ENCODE measurements at places on chromosomes 5 and 9.
A peak's percentile ranks its signal among the peaks of the same experiment; 100 is the strongest.

DNA sequence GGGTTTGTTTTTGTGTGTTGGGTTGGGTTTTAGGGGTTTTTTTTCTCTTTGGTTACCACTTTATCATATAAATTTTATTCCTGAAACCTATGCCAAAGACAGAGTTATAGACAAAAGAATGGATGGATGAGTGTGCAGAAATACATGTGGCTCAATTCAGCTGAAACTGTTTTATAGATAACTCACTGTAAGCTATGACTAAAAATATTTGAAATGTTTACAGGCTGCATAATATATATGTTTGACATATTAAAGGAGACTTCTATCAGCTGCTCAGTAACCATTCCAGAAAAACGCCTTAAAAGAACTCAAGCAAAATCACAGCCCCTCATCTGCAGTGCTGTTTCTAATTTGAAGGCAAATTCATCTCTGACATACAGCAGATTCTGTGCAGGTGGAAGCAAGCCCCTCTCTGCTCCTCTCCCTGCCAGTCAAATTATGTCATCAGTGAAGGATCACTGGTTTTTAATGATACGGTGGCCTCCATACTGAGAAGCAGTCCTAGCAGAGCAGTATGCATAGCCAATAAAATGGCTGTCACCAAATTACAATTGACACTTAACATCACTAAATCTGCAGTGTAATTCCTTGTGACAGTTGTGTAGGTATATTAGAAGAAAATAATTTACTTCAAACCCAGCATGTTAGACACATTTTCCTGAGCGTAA, 301.6 kb downstream of the NR2F1-AS1 start:
- DNase-seq: no peak

DNA sequence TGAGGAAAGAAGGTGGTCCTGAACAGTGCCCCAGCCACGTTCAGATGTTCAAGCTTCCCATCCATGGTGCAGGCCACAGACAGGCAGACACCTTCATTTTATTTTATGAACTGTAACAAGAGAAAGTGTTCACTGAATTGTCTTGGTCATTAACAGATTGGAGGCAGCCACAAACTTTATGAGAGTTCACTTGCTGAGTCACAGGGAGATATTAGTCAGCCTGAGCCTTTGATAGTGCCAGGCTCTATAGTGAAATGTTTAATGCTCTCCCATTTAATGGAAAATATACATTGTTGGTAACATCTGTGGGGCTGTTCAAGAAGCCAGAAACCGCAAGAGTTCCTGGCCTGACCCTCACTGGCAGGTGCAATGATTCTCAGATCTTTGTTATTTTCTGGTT, 237.0 kb downstream of the TENT4A start:
- DNase-seq: no peak

DNA sequence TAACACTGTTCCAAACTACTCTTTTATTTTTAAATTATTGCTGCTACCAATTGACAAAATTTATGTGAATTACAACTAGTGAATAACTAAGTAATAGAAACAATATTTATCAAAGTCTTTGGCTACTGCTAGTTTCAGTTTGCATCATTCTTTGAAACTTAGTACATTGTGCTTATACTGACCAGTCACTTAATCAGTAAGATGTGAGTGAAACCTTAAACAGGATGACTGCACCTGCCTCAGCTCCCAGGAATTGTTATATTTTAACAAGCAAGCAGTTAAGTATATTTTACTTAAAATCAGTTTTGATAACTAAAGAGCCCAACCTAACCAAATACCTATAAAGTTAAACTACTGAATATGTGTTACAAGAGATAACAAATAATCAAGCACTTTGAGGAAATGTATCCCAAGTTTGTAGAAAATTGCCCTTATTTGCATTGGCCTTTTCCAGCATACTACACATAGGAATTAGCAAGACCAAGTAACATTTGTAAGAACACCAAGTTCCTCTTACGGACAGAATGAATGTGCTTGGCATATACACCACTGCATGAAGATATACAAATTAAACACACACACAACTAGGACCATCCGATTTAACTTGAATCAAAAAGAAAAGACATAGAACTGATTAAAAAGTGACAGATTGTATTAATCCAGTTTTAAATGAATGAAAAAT, 545.5 kb upstream of the DAB2 start:
- DNase-seq: no peak

- DNase-seq: no peak
Measured at GRCh38 chr9:7542126-7542525, 257.5 kb downstream of the DMAC1 start.

GRCh38 chr5:97986069-97986468, 787.4 kb upstream of the RGMB start:
- DNase-seq: peak; percentile 32

- DNase-seq: peak; percentile 31
Measured at GRCh38 chr5:76601470-76601869, 21.7 kb downstream of the F2RL2 start.

DNA sequence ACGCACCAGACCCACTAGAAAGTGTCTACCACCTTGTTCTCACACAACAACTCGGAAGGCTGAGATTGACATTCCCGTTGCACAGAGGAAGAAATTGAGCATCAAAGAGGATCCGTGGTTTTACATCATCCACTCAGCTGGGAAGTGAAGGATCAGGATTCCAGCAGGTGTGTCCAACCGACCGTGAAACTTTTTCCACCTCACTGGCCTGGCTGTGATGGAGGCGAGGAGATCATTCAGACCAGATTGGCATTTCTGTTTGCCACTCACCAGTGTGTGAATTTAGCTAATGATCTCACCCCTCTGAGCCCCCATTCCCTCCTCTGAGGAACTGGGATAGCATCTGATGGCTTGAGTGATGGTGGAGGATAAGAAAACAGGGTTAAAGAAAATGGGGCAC, 46.7 kb upstream of the CPLX2 start:
- no peak for DNase-seq

DNA sequence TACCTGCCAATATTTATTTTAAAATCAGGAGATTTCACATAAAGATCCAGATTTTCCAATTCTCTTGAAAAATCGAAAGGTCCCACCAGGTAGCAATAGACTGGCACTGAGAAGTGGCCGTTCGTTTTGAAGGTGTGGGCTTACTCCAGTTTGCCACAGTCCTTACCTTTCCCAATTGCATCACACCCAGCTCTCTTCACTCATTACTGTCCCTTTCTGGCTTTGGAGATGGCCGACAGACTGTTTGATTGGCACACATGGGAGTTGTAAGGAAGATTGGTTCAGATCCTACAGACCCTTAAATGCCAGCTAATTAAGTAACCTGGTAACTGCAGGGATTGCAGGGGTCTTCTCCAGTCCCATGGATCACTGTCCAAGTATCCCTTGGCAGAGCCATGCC, 68.7 kb upstream of the LARP1 start:
- DNase-seq: no peak

DNA sequence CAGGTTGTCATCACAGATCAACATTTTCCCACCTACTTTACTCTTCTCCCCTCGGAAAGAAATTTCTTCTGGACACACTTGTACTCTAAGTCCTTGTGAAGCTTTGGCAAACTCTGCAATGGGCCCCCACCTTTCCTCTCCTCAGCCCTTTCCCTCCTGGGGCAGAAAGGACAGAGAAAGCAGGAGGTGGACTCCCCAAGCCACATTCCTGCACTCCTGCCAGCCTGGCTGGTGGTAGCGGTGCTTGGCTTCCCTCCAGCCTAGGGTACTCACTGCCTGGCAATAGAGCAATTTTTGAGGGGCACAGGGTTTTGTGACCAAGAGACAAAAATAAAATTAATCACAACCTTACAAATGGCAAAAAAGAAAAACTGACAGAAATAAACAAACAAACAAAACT, 451.4 kb downstream of the ZSWIM6 start:
- DNase-seq: no peak

GRCh38 chr5:172380987-172381643, 73.2 kb downstream of the SH3PXD2B start:
- DNase-seq: no peak

DNA sequence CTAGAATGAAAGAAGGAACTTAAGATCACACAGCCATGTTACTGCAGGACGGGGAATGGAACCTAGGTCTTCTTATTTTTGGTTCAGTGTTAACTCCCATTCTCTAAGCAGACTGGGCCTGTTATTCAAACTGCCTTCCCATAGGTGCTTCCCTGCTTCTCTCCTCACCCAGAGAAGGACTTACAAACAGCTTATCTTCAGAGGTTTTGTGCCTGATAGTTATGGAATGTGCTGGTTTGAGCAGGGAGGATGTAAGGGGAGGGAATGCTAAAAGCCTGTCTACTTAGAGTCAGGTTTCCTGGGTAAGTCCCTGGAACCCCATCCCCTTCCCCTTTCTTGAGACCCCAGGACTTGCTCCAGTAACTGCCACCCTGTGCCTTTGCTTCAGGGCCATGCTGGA, 4.2 kb upstream of the PSMD5 start:
- no peak for DNase-seq

DNA sequence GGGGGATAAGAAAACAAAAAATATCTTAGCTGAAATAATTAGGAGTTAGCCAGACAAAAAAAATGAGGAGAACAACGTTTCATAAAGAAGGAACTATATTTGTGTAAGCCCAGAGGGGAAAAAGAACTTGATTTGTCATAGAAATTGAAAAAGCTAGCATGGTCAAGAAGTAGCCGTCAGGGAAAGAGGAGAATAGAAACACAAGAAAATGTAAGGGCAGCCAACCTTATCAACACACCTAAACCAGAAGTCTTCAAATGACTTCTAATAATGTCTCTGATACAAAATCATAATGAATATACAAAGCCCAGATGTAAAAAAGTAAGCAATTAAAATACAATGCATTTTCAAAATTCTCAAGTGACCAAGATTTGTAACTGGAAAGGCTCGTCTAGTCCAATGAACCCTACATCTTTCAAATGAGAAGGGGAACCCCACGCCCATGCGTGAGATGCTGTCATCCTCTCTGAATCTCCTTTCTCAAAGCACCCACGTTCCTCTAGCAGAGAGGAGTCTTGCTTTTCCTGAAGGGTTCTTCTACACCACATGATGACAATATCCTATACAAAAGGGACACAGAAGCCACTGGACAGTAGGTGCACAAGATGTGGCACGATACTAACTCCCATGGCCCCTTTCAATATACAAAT, 103.7 kb downstream of the ARL15 start:
- DNase-seq: no peak

- DNase-seq: no peak
Measured at GRCh38 chr9:130835441-130836298, 616 bp downstream of the ABL1 start.

GRCh38 chr9:96505316-96505991, 55.5 kb downstream of the HABP4 start:
- DNase-seq: no peak

DNA sequence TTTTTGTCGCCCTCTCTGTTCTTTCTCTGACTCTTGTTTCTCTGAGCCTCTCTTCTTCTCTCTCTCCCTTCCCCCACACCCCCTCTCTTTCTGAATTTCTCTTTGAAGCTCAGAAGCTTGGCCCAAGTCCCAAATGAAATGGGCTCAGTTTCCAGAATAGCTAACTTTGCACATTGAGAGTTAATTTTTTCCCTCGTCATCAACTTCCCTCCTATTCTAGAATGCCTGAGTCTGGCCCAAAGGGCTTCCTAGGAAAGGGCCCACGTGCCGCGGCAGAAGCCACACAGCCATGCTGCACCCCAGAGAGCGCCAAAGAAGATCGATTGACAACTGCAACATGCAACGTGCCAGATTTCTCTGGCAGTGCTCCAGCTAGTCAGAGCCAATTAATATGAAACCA, 588.8 kb upstream of the KLF4 start:
- DNase-seq: no peak

DNA sequence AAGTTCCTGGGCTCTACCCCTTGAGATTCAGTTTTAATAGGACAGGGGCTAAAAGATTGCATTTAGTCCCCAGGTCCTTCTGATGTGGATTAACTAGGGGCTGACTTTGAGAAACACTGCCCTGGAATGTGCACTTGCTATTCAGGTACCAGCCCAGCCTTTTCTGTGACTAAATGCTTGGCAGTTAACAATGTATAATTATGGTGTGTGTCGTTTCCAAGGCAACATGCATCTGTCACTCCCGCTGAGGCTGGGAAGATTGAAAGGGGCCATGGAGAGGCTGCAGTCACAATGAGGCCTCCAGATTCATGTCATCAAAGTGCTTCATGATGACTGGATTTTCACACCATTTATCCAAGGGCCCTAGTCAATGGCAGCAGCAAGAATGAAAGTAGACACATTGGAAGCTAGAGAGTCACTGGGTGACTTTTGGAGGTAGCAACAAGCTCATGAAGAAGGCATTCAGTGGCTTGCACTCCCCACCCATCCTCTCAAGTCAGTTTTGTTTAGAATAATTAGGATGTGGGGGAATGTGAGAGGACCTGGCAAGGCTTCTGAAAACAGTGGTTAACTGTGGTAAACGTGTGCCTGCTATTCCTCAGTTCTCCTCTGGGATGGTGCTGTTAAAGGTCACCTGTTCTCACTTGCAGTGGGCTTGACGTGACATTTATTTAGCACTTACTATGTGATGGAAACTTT, 28.3 kb downstream of the RAI14 start:
- DNase-seq: no peak

DNA sequence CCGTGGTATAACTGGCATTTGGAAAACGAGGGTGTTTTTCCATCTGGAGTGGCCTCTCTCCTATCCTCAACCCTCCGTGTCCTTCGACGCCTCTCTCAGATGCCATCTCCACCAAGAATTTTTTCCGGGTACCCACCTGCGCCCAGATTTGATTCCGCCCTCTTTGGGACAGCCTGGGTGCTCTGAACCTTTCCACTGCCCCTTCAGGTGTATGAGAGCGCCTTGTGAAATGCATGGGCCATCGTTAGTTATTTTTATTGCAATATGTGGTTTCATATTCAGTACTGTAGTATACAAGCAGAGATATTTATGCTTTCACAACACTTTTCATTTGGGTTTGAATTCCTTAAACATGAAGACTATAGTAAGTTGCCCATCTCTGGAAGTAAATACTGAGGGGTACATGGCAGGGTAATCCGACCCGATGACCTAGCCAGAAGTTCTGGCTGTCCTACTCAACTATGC, 78.2 kb upstream of the IFNE start:
- no peak for DNase-seq

GRCh38 chr9:109600142-109600541, 102.0 kb upstream of the PTPN3 start:
- DNase-seq: peak; percentile 13

- peak; percentile 50 for DNase-seq
Measured at GRCh38 chr9:128136816-128137793, 9.6 kb upstream of the PTGES2 start.

DNA sequence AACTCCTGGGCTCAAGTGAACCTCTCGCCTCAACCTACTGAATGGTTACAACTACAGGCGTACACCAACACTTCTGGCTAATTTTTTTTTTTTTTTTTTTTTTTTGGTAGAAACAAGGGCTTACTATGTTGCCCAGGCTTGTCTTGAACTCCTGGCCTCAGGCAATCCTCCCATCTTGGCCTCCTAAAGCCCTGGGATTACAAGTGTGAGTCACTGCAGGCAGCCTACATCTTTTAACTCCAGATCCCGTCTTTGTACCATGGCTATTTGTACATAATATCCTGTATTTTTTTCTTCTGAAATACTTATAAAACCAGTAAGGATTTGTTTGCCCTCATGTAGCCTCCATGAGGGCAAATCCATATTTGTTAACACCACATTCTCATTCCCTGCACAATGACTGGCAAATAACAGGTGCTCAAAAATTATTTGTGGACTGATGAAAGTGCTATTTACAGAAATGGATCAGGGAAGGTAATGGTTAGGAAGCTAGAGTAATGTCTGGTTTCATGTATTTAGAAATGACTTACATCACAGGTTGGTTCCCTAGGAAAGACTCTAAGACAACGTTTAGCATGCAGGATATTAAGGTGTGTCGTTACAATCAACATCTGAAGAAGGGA, 51.9 kb upstream of the POU5F2 start:
- no peak for DNase-seq
